ENCODE measurements at places on chromosomes 6 and 20.

DNA sequence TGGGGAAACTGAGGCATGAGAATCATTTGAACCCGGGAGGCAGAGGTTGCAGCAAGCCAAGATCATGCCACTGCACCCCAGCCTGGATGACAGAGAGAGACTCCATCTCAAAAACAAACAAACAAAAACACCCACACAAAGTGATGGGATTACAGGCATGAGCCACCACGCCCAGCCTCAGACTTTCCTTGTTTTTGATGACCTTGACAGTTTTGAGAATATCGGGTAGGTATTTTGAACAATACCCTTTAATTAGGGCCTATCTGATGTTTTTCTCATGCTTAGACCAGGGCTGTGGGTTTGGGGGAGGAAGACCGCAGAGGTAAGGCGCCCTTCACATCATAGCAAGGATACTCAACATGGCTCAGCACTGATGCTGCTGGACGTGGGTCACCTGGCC lies 63.4 kb downstream of the ADNP start:
- no peak for DNase-seq

GRCh38 chr6:7261032-7261841 lies 51.8 kb downstream of the SSR1 start:
- DNase-seq: peak; percentile 92

DNA sequence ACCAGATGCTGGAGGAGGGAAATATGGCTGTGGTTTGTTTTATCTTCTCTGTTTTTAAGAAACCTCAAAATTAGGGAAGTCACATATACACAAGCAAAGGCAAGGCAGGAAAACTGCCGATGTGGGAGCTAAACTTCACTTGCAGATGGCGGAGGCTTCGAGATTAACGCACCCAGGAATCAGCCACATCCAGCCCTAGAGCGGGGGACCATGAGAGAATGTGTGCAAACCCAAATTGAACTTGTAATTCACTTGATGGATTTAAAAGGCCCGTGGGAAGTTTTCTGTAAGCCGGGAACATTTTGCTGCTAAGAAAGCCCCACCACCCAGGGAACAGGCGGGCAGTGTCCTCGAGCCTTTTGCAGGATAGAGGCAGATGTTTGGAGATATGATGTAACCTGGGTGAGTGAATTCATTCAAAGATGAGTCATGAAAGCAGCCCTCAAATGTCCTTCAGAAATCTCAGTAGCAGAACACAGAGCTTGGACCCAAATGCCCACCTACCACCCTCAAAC lies 39.9 kb downstream of the PREX1 start:
- DNase-seq: no peak

DNA sequence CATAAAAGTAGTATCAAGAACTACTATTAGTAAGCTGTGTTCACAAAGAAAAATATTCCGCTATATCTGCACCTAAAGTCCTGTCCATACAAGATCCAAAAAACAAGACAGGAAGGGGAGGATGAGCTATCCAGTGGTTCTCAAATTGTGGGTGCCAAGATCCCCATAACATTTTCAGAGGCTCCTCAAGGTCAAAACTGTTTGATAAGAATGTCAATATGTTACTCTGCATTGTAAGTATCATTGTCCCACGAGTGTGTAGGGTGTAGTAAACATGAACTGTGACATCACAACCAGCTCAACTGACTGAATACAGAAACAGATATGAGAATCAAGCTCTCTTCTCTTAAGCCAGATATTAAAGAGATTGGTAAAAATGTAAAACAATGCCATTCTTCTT lies 81.9 kb upstream of the HIVEP1 start:
- DNase-seq: no peak

DNA sequence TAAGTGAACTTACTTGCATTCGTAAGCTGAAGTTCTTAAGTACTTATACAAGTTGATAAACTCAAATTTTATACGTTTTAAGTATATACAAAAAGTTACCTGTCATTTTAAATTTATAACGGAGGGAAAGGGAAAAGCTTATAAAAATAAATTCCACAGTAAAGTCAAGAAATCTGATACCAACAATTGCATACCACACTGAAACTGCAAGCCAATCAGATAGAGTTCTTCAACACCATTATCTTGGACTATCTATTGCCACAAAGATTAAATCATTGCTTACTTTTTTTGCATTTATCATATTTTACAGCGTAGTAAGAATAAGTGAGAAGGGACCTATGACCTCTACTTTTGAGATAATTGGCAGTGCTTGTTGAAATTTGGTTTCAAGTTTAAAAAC lies 386.7 kb downstream of the TFAP2A start:
- DNase-seq: no peak

- DNase-seq: no peak
Measured at GRCh38 chr6:20778459-20778858, 244.2 kb downstream of the CDKAL1 start.

GRCh38 chr6:112373866-112374520 lies 26.9 kb downstream of the RFPL4B start:
- no peak for DNase-seq

- DNase-seq: no peak
Measured at GRCh38 chr6:82264824-82265223, 17.3 kb upstream of the IBTK start.

DNA sequence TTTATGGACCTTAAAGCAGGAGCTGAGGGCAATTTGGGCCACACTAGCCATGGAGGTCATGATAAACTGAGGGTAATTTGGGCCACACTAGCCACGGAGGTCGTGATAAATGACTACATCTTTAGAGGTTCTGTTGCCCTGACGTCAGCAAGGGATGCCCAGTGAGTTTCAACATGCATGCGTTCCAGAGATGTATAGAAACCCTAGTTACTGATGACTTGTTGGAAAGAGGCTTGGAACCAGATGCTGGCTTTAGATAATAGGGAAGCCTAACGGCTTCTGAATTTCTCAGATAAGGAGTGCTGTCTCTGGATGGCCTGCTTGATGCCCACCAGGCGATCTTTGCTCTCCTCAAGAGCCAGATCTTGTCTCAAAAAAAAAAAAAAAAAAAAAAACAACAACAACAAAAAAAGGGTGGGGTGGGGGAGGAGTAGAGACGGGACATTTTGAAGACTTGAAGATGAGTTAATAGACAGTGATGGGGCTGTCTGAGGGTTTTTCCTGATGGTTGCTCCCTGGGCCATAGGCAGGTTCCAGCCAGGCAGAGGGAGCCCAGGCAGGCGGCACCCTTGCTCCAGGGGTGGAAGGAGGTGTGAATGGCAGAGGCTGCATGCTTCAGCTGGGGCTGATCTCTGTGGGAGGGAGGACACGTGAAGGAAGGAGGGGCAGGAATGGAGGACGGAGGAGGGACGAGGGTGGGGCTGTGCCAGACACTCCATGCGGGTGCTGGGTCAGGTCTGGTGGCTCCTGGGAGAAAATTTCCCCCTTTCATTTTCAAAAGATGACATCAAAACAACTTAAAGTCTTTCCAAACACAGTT lies 27.0 kb upstream of the FRMD1 start:
- no peak for DNase-seq

GRCh38 chr6:85911067-85911466 lies 268.4 kb upstream of the SYNCRIP start:
- DNase-seq: no peak

- no peak for DNase-seq
Measured at GRCh38 chr20:62685781-62686555, 22.7 kb upstream of the NTSR1 start.

GRCh38 chr6:154683756-154684523 lies 49.3 kb upstream of the SCAF8 start:
- no peak for DNase-seq
